ENCODE measurements at places on chromosomes 12 and 14. TPM values are rescaled to one million over a fixed set of nuclear protein-coding genes. Genes with fewer than 3 reads are reported as not detected.

UNC79 gene
- total RNA-seq, result 0.08 TPM

- H3K4me1 ChIP-seq, result peaks cover 8% of the 10 kb centered on the region
- no peak for DNase-seq
- peaks cover 5% of the 10 kb centered on the region for H3K36me3 ChIP-seq
- H3K27ac ChIP-seq, result no peak overlapping the region
- H3K27me3 ChIP-seq, result no peaks in the 10 kb centered on the region
These were observed 25.0 kb downstream of the BICD1 start for GRCh38 chr12:32131666-32132065.

DNA sequence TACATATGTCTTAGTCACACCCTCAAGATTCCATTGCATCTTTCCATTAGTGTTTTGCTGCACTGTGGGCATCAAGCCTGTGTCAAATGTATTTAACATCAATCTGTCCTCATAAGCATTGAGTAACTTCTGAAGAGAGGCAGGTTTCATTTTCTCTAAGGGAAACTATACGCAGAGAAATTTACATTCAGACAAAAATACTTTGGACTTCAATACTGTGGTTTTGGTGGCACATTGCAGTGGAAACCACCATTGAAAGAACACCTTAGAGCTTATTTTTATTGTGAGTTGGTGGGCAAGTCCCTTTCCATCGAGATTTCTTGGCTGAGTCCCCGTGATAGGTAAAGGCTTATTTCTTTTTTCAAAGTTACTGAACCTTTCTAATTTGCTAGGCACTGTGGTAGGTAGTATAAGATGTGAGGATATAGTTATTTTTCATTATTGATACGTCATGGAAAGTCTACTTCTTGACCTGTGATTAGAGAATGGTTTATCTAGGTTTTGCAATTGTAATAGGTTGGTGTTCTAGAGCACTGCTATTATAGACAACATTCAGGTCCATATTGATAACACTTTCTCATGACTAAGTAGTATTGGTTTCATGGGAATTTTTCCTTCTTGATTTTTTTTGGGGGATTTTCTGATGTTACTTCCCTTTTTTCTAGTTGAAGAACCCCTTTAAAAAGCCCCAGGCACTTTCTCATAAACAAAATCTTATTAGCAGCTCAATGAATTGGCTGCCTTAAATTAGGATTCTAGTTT lies 81.9 kb downstream of the CFAP54 start:
- H3K36me3 ChIP-seq, result no peaks in the 10 kb centered on the region
- H3K27ac ChIP-seq, result no peak overlapping the region
- DNase-seq, result no peak
- peaks cover 2% of the 10 kb centered on the region for H3K4me1 ChIP-seq

GRCh38 chr12:89195470-89195869 lies 156.8 kb downstream of the DUSP6 start:
- no peak for DNase-seq
- H3K27me3 ChIP-seq, result peaks cover 2% of the 10 kb centered on the region
- no peak overlapping the region for H3K4me3 ChIP-seq
- H3K36me3 ChIP-seq, result no peaks in the 10 kb centered on the region
- H3K27ac ChIP-seq, result no peak overlapping the region

OR6S1 gene
- total RNA-seq, result not detected

- no peak for DNase-seq
- no peaks in the 10 kb centered on the region for H3K4me1 ChIP-seq
- peaks cover 16% of the 10 kb centered on the region for H3K27me3 ChIP-seq
- H3K27ac ChIP-seq, result no peak overlapping the region
These were observed 76.8 kb downstream of the ATXN7L3B start for GRCh38 chr12:74614426-74614825.

GRCh38 chr14:34038358-34039057 lies 87.6 kb upstream of the EGLN3 start:
- peaks cover 32% of the 10 kb centered on the region for H3K27me3 ChIP-seq
- H3K4me1 ChIP-seq, result no peaks in the 10 kb centered on the region
- no peak overlapping the region for H3K4me3 ChIP-seq
- DNase-seq, result no peak
- no peaks in the 10 kb centered on the region for H3K36me3 ChIP-seq
- H3K27ac ChIP-seq, result no peak overlapping the region

DNA sequence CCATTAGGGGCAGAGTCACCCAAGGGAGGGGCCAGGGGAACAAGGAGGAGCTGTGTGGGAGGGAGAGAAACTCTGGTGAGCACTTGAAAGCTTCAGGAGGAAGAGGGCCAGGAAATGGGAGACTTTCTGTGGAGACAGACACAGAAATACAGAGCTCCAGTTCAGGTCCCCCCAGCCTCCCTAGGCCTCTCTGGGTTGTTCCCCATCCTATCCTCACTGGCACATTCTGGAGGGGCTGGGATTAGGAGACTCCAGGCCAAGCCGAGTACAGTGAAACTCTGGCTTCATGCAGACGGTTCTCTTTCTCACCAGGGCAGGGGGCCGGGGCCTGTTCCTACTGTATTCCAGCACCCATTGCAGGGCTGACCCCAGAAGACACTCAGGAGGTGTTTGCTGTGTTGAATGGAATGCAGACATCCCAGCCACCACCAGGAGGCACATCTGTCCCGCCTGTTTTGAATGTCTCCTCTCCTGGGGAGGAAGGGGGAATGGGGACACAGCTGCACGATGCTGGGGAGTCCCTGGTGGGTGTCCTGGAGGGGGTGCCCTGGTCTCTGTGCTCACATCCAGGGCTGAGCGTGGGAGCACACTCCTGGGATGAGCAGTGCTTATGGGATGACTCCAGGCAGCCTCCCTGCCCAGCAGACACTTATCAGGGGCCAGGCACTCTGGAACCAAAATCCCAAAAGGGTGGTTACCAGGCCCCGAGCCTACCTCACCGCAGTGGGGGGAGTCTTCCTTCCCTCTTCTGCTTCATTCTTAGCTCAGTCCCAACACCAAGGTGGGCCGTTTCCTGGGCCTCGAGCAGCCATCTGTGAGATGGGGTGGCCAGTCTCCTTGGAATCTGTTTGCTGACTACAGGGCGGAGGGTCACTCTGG lies 5.5 kb upstream of the KRT84 start:
- DNase-seq, result no peak
- H3K36me3 ChIP-seq, result no peaks in the 10 kb centered on the region

Data from osteocyte (in vitro differentiated cells).